ENCODE measurements at places on chromosomes 11 and 22.

- DNase-seq, result no peak
Observed at GRCh38 chr11:78841456-78842060, 266.9 kb upstream of the NARS2 start.

GRCh38 chr11:126704096-126704495, 296.5 kb downstream of the KIRREL3 start:
- no peak for DNase-seq

- no peak for DNase-seq
Observed at GRCh38 chr11:28799316-28799715, 691.1 kb downstream of the METTL15 start.

GRCh38 chr11:64687204-64687603, 35.8 kb downstream of the NRXN2 start:
- no peak for DNase-seq

DNA sequence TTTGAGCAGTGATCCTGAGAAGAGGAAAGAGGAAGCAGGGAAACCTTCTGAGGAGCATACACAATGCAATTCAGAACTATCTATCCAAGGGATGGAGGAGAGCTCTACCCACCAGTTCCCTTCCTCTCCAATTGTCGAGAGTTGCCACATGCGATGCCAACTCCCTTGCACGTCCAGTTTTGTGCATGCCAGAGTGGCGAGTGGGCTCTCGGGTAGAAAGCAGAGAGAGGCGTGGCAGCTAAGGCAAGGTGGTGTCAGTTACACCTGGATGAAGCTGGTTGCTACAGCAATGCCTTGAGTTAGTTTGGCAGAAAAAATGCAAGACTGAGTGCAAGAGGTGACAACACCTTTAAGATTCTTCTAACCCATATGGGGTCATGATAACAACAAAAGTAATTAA, 420.4 kb upstream of the CCDC90B start:
- no peak for DNase-seq

DNA sequence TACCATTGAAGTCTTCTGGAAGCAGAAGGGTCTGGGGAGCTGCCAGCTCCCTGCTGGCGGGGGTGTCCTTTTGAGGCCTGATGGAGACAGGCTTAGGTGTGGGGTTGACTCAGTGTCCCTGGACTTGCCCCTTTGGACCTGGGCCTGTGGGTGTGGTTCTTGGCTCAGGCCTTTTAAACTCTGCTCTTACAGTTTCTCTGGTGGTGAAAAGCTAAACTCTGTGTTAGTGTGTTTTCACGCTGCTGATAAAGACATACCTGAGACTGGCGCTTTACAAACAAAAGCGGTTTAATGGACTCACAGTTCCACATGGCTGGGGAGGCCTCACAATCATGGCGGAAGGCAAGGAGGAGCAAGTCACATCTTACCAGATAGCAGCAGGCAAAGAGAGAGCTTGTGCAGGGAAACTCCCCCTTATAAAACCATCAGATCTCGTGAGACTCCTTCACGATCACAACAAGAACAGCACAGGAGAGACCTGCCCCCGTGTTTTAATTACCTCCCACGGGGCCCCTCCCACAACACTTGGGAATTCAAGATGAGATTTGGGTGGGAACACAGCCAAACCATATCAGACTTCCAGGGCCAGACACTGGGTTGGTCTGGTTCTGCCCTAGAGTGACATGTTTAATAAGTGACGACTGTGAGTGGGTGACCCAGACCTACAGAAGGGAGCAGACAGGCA, 26.5 kb downstream of the GRAMD4 start:
- no peak for DNase-seq

- DNase-seq, result no peak
Observed at GRCh38 chr11:34235189-34235588, 122.6 kb downstream of the ABTB2 start.

GRCh38 chr22:45483319-45483718, 19.4 kb upstream of the FBLN1 start:
- no peak for DNase-seq

- DNase-seq, result no peak
Observed at GRCh38 chr11:22559416-22559815, 66.2 kb downstream of the FANCF start.

DNA sequence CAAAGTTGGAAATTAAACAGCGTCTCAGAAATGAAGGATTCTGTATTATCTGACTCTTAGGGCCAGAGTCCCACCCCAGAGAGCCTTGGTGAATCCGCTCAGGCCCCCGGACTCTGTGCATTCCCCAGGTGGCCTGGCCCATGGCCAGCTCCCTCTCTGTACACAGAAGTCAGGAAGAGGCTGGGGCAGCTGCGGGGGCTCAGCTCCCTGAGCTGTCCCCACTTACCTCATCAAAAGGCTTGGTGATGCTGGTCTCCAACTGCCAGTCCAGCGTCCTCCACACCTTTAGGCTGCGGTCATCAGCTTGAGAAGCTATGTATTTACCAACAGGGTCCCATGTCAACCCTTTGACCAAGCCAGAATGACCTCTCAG, 35.0 kb downstream of the HIRA start:
- DNase-seq, result no peak

- no peak for DNase-seq
Observed at GRCh38 chr11:126997196-126997595, 3.4 kb downstream of the KIRREL3 start.

DNA sequence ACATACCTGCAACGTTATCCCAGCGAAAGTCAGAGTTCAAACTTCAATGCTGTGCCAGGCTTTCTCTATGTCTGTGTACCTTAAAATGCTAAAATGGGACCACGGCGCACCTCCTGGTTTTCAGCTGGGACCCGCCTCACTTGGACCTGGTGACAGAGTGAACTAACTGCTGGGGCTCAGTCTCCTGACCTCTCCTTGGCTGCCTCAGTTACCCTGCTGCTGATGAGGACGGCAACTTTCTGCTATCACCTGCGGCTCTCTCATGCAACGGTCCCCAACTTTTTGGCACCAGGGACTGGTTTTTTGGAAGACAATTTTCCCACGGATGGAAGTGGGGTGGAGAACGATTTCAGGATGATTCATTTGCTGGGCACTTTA, 402.8 kb downstream of the BRD1 start:
- DNase-seq, result no peak

GRCh38 chr11:35165423-35166368, 26.7 kb downstream of the CD44 start:
- DNase-seq, result peak; percentile 72

DNA sequence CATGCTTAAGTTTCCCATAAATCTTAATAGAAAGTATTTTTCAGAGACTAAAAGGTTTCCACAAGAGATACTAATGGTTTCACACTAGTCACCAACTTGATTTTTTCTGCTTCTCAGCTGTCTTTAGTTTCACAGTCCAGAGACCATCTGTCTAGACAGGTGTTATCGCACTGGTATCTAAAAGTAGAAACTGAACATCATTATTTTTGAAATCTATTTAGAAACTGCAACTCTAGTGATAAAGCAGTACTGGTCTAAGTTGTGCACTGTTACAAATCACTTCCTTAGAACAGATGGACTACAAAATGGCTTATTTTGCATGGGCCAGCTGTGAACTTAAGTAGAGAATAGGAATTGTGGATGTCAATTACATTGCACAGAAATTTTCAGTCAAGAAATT, 78.0 kb downstream of the CNTN5 start:
- DNase-seq, result peak; percentile 4

GRCh38 chr22:50529897-50530579, at the start of gene TYMP:
TSS of gene TYMP (minus strand) at chr22:50530012. CDS start at chr22:50529709, 303 bp downstream.
- DNase-seq, result peak; percentile 88

DNA sequence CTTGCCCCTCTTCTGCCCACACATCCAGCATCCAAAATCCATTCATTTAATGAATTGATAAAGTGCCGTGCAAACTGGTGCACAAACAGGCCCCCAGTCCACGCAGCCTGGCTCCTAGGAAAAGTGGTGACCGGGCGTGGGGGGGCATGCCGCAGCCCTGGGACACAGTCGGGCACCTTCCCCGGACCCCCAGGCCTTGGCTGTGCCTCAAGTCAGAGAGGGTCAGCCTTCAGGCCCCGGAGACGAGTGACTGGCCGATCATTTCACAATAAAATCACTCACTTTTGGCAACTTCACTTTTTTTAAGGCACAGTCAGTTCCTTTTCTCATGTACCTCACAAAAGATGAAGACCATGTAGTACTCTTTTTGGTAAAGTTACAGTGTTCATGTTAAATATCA, 8.0 kb downstream of the CDPF1 start:
- no peak for DNase-seq

DNA sequence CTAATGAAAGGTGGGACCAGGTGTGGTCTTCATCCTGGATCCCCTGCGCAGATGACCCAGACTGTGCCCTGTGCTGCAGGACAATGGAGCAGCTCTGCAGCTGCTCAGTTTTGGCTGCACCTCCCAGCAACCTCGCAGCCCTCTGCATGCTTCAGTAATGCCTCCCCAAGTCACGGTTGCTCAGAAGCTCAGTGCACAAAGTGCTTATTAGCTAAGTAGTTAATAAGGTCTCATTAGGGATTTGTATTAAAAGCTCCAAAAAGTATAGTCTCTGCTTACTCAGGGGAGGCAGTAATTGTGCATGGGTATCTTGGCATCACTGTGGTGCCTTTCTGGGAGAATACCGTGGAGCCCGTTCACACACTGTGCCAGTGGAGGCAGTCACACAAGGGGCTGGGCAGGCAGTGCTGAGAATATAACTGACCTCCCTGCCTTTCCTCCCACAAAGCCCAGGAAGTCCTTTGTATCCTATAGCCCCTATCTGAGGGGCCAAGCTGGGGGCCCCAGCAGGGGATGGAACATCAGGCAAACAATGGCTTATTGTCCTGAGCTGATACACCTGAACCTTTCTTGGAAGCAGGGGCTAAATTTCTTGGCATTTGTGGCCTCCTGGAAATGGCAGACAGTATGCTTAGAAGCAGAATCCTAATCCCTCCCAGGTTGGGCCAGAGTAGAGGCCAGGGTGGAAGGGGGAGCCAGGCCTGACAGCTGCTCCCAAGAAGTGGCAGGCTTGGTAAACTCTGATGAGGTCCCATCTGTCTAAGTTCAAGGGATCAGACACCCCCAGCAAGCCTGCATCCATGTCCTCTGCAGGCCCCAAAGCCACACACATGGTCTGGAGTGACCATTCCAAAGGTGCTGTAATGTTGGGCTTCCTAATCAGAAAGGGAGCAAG, 125.5 kb upstream of the PARVA start:
- no peak for DNase-seq

DNA sequence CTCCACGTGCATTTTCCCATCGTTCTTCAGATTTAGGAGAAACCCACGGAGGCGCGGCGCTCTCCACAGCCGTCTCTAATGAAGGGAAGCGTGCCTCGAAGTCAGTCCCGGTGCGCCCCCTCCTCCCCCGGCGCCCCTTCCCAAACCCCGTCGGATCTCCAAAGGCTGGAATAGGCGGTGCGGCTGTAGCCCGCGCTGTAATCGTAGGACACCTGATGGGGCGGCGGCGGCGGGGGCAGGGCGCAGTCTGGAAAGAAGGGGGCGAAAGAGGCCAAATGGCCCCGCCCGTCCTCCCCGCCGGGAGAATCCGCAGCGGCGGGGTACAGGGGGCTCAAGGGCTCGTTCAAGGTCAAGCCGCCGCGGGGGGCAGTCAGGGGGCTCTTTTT, 1.3 kb downstream of the FAM181B start:
- DNase-seq, result no peak

DNA sequence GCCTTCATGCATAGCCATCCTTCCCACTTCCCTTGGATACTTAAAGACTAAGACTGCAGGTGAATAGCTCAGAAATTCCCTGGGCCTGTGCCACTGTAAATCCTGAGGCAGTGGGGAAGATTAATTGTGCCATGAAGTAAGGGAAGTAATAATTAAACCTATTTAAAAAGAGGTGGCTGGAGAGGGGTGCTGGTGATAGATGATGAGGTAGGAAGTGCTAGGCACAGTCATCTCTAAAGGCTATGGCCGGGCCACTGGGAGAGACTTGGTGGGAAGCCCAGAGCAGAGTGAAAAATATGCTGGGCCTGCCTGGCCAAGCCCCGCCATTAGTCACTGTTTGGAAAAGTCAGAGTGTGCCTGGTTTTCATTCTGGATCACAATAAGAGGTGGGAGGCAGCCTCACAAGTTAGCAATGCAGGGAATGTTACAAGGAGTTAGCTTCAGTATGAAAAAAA, 197.2 kb upstream of the PITPNB start:
- no peak for DNase-seq

DNA sequence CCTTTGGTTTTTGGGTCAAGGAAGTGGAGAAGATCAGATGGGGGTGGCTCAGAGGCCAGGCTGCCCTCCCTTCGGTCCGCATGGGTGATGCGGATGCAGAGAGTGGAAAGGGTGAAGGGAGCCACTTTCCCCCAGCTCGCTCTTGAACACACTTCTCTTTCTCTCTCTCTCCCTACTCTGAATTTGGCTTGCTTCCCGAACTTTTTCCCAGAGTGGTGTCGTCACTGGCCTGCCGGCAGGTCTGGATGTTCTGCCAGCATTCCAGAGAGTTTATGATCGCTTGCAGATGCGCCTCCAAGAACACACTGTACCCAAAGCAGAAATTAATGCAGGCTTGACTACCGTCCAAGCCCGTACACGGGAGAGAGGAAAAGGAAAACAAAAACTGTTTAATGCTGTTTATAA, 103.2 kb downstream of the ZBTB16 start:
- DNase-seq, result no peak

DNA sequence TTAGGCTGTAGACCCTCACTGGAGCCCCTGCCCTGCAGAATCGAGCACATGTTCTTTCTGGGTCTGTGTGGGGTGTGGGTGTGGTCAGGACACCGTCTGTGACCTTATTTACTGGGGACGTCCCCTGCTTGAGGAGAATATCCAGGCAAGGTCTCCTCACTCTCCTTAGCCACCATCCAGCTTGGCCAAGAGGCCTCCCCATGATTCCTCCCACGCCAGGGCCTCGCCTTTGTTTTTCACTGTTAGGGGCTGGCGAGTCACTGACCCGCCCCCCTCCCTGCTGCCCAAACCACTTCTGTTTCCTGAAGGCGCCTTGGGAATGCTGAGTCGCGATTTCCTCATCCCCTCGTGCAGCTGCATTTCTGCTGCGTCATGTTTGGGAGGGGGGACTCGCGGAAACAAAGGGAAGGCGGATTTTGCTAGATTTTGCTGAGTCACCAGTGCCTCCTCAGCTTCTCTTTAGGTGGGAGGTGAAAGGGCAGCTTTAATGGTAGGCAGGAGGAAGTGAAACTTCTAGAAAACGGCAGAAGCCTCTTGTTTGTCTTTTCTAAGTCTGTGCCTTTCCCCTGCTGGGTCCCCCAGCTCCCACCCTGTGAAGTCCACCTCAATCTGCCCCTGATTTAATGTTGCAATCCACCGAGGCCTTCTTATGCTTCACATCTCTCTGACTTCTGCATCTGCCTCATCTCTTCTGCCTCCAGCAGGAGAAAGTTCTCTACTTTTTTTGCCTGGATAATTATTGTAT, 4.0 kb upstream of the HMOX1 start:
- peak; percentile 81 for DNase-seq

DNA sequence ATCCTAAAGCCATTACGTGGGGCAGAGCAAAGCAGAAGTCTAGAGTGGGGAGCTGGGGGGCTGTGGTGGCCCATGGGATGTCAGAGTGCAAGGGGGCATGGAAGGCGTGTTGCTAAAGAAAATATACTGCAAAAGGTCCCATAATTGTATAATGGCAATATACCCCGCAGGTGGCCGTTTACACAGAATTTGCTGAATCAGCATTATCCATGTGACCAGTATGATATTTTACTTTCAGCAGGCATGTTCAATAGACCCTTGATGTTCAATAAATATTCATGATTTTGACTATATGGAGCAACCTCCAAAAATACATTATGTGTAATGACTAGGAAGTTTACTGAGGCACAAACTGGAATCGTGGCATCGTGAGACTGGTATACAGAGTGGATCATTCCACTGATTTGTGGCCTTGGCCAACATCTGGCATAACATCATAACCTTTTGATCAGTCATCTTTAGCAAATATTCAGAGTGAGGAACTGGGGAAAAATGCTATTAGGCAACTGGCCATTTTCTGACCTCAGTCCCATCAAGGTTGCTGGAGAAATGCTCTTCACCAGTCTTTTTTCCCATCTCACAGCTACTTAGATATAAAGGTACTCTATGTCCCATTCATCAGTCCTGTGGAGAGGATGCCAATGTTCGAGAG, 29.3 kb upstream of the PPP2R1B start:
- DNase-seq, result no peak
